ENCODE measurements at places on chromosomes 6 and 20. TPM values are rescaled to one million over a fixed set of nuclear protein-coding genes. Genes with fewer than 3 reads are reported as not detected.

ARG1 gene
- total RNA-seq: not detected

RGS17 gene
- 7.3 TPM for total RNA-seq

NRSN1 gene
- total RNA-seq: not detected

RCAN2 gene
- not detected for total RNA-seq

TNXB gene
- 0.85 TPM for total RNA-seq

NUP43 gene
- 13.2 TPM for total RNA-seq

VTA1 gene
- 46.9 TPM for total RNA-seq

MRAP2 gene
- 1.9 TPM for total RNA-seq

MTO1 gene
- total RNA-seq: 11.0 TPM

GGTLC1 gene
- total RNA-seq: not detected

ZBTB46 gene
- 0.82 TPM for total RNA-seq

PBOV1 gene
- total RNA-seq: not detected

FAM83C gene
- 0.09 TPM for total RNA-seq

UNC93A gene
- total RNA-seq: not detected

MUC22 gene
- total RNA-seq: 0.02 TPM

SLPI gene
- total RNA-seq: 11.9 TPM

SLC13A3 gene
- total RNA-seq: 0.03 TPM

TMEM63B gene
- 16.7 TPM for total RNA-seq

STK38 gene
- 17.1 TPM for total RNA-seq

TMC2 gene
- total RNA-seq: not detected

RAMACL gene
- 0.09 TPM for total RNA-seq

DOK5 gene
- total RNA-seq: not detected

FAM210B gene
- total RNA-seq: 13.1 TPM

ID4 gene
- total RNA-seq: 0.80 TPM

SALL4 gene
- 0.68 TPM for total RNA-seq

CPNE5 gene
- total RNA-seq: 0.10 TPM

CST4 gene
- total RNA-seq: not detected

SMAP1 gene
- total RNA-seq: 16.9 TPM

NTSR1 gene
- total RNA-seq: 0.07 TPM

WFDC10B gene
- not detected for total RNA-seq

DEF6 gene
- 0.05 TPM for total RNA-seq

TTLL9 gene
- not detected for total RNA-seq

PM20D2 gene
- 14.2 TPM for total RNA-seq

MYCT1 gene
- total RNA-seq: not detected

APOM gene
- total RNA-seq: 3.8 TPM

STMND1 gene
- total RNA-seq: not detected

MUC21 gene
- total RNA-seq: not detected

CAGE1 gene
- 0.04 TPM for total RNA-seq

PPP1R14C gene
- total RNA-seq: 3.7 TPM

PAK5 gene
- total RNA-seq: not detected

MYB gene
- 0.73 TPM for total RNA-seq

CCN6 gene
- not detected for total RNA-seq

FIG4 gene
- total RNA-seq: 4.5 TPM

BMP2 gene
- 0.33 TPM for total RNA-seq

HLA-DQB1 gene
- not detected for total RNA-seq

GNAS-AS1 gene
- not detected for total RNA-seq

CPNE1 gene
- 159 TPM for total RNA-seq

SCAND1 gene
- total RNA-seq: 93.3 TPM

TREM1 gene
- 0.14 TPM for total RNA-seq

JPH2 gene
- 6.8 TPM for total RNA-seq

APOBEC2 gene
- total RNA-seq: not detected

OSBPL2 gene
- total RNA-seq: 19.4 TPM

MMP24 gene
- total RNA-seq: 35.6 TPM

SCRT2 gene
- 0.04 TPM for total RNA-seq

BPIFB1 gene
- not detected for total RNA-seq

GRM1 gene
- total RNA-seq: not detected

EDN3 gene
- 2.7 TPM for total RNA-seq

POM121L2 gene
- total RNA-seq: not detected

All from A549 treated with dexamethasone at 1 μM for 4 hours (cell line).